ENCODE measurements at places on chromosomes 2 and 18.

GRCh38 chr2:146576339-146577111 lies 1268.3 kb upstream of the ACVR2A start:
- DNase-seq, result no peak

DNA sequence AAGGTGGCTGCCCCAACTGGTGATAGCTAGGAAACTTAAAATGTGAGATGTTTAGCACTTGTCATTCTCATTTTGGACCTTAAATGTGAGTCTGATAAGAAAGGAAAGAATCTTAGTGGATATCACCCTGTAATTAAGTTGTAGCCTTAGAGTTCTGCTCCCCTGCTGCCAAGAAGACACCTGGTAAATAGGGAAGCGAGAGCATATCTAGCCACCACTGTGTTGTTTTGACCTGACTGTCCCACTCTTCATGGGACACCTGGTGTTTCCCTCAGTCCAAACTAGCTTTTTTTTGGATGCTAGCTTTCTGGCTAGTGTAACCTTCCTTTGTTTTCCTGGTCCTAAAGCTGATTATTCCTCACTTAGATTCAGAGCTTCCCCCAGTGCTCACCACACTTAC lies 357.6 kb downstream of the RAD51AP2 start:
- DNase-seq, result no peak

DNA sequence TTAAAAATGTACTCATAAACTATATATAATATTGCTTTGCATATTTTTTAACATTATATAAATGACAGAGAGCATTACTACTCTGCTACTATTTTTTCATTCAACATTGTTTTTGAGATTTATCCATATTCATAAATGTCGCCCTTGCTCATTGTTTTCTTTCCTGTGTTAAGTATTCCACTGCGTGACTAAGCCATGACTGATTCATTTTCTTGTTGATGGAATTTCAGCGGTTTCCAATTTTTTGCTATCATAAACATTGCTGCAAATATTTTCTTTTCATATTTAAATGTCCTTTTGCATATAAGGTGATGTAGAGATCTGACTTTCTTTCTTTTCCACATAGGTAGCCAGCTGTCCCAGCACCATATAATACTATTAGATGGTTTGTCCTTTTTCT lies 57.6 kb downstream of the SFXN5 start:
- no peak for DNase-seq

GRCh38 chr2:3575534-3576262 lies 638 bp downstream of the RPS7 start:
- peak; percentile 4 for DNase-seq

DNA sequence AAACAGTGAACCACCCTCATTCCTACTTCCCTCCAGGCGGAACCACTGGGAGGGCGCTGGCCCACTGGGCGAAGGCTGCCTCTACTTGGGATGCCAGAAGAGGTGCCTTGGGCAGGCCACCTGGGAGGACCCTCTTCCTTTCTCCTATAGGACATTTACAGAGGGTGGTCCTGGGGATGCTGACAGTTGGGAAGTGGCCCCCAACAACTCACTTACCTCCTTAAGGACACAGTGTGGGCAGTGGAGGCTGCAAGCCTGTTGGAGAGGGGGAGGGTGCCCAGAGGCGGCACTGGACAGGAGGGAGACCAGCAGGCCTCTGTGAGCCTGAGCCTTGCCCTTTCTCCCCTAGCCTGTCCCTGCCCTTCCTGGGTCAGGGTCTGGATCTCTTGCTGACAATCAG lies 346.4 kb upstream of the HS6ST1 start:
- DNase-seq, result no peak

GRCh38 chr2:217711188-217711587 lies 291.6 kb downstream of the TNS1 start:
- no peak for DNase-seq

GRCh38 chr2:140650825-140651224 lies 1480.0 kb downstream of the LRP1B start:
- no peak for DNase-seq

DNA sequence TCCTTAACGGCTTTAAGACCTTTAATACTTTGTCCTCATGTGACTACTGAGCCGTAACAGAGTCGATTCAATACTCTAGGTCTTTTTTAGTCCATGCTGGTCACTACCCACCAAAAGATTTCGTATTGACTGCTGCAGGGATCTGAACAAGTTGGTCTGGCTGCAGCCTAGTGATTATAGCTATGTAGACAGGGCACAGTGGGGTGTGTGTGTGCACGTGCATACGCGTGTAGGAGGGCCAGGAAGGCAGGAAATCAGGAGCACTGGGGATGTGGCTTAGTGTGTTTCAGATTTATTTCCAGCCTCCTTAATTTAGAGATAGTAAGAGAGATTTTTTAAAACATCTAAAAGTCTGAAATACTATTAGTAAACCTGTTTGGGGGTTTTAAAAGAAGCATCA lies 161.4 kb downstream of the MYO3B start:
- no peak for DNase-seq

- DNase-seq, result no peak
Observed at GRCh38 chr18:551404-552061, 28.6 kb upstream of the CETN1 start.

Data from stimulated activated CD4-positive, alpha-beta T cell treated with anti-CD3 and anti-CD28 coated beads, Interleukin-12 subunit alpha, Interleukin-12 subunit beta, amount 100 ng/mL, for 48 hours (primary cell).